ENCODE measurements at places on chromosomes 2 and 18. TPM values are rescaled to one million over a fixed set of nuclear protein-coding genes. Genes with fewer than 3 reads are reported as not detected.

DNA sequence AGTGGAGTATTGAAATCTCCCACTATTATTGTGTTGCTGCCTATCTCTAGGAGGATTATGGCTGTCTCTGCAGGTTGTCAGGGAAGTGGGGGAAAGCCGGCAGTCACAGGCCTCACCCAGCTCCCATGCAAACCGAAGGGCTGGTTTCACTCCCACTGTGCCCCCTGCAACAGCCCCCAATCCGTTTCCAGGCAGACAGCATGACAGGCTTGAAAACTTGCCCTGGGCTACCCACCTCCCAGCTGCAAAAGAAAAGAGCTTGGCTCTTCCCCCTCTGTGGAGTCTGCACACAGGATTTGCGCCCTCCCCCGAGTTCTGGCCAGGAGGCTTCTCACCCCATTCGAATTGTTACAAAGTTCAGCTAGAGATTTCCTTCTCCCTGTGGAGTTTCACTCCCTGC is 87.4 kb upstream of the MSTN start:
- DNase-seq: no peak

The COL3A1 gene
- total RNA-seq: 23.7 TPM

GRCh38 chr2:40559175-40559574 is 107.3 kb upstream of the SLC8A1 start:
- DNase-seq: no peak

The EVX2 gene
- total RNA-seq: 0.70 TPM

GRCh38 chr2:112520234-112520783 is 22.0 kb upstream of the POLR1B start:
- peak; percentile 50 for DNase-seq

The LRP2 gene
- 0.26 TPM for total RNA-seq

GRCh38 chr2:158038901-158039300 is 62.8 kb upstream of the UPP2 start:
- DNase-seq: no peak

The ANKZF1 gene
- total RNA-seq: 30.6 TPM

DNA sequence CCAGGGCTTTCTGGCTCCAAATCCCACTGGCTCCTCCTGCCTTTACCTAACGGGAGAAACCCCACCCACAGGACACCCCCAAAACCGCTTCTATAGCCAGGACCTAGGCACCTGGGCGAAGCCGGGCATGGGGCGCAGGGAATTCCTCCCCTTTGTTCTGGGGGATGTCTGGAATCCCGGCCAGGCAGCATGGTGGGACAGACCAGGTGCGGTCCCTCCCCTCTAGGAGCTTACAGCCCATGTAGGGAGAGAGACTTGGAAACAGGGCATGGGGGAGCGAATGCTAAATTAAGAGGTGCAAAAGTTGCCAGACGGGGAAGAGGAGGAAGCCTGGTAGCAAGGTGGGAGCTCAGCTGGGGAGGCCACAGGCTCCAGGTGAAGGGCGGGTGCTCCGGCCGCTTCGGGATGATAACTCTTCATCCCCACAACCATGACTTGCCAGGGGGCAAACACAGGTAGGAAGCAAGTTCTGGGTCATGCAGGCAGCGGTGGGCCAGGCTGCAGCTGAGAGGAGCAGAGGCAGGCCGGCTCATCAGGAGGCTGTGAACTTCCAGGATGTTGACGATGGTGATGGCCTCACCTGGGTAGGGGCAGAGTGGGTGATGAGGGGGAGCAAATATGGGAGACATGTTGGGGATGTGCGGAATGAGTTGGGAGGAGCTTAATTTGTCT is 1.3 kb downstream of the TMEM37 start:
- DNase-seq: no peak

The HMSD gene
- 58.1 TPM for total RNA-seq

The RAD51AP2 gene
- 0.24 TPM for total RNA-seq

GRCh38 chr2:80896576-80896975 is 592.0 kb upstream of the LRRTM1 start:
- no peak for DNase-seq

The LAMA1 gene
- total RNA-seq: not detected

DNA sequence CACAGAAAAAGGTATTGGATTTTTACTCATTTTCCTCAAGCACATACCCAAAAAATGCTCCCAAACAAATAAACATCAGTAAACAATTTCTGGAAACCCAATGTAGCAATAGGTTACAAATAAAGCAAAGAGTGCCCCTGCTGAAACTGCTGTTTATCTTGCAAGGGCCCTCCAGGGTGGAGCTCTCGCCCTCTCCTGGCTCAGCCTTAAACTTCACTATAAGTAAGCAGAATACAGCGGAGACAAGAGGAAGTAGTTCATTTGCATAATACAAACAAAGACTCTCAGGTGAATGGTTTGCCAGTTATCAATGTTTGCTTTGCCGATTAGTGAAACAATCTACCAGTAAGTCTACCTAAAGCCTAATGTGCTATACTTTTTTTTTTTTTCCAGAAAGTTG is 437.6 kb downstream of the DLGAP1 start:
- DNase-seq: peak; percentile 75

DNA sequence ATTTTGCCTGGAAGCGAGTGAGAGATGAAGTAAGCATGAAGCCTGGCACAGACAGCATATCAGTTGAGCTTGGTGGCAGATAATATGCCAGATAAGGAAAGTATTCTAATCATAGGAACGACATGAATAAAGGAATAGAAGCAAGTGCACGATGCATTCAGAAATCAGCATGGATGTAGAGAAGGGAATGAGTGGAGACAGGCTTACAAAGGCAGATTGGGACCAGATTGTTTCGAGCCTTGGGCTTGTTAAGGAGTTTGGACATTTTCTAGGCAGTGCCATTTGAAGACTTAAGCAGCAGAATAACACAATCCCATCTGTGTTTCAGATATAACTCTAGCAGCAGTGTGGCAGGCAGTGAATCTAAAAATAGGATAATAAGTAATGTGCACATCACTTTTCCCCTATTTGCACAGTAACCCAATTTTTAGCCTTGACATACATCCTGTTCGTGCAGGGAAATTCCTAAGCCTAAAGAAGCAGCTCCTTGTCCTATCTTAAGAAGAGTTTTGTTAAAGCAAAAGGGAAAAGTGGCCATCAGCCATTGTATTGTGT is 450.2 kb downstream of the PLCL1 start:
- DNase-seq: no peak

GRCh38 chr2:226553333-226553732 is 246.3 kb downstream of the IRS1 start:
- no peak for DNase-seq

The TOGARAM2 gene
- 0.75 TPM for total RNA-seq

- peak; percentile 43 for DNase-seq
Measured at GRCh38 chr2:47002480-47003381, 87.1 kb upstream of the MCFD2 start.

GRCh38 chr2:233469261-233470010 is 97.1 kb downstream of the USP40 start:
- DNase-seq: no peak

The CD226 gene
- 0.71 TPM for total RNA-seq

- DNase-seq: no peak
Measured at GRCh38 chr2:155663265-155663664, 669.3 kb downstream of the NR4A2 start.

The CNGA3 gene
- not detected for total RNA-seq

- no peak for DNase-seq
Measured at GRCh38 chr2:75549401-75550253, 11.1 kb downstream of the EVA1A start.

- DNase-seq: no peak
Measured at GRCh38 chr2:64501946-64502345, 22.2 kb upstream of the AFTPH start.

The SPC25 gene
- 64.3 TPM for total RNA-seq

The GPAT2 gene
- not detected for total RNA-seq

The C2orf78 gene
- not detected for total RNA-seq

The KCTD18 gene
- 15.6 TPM for total RNA-seq

GRCh38 chr2:26483516-26483915 is 5.6 kb upstream of the OTOF start:
- DNase-seq: no peak

DNA sequence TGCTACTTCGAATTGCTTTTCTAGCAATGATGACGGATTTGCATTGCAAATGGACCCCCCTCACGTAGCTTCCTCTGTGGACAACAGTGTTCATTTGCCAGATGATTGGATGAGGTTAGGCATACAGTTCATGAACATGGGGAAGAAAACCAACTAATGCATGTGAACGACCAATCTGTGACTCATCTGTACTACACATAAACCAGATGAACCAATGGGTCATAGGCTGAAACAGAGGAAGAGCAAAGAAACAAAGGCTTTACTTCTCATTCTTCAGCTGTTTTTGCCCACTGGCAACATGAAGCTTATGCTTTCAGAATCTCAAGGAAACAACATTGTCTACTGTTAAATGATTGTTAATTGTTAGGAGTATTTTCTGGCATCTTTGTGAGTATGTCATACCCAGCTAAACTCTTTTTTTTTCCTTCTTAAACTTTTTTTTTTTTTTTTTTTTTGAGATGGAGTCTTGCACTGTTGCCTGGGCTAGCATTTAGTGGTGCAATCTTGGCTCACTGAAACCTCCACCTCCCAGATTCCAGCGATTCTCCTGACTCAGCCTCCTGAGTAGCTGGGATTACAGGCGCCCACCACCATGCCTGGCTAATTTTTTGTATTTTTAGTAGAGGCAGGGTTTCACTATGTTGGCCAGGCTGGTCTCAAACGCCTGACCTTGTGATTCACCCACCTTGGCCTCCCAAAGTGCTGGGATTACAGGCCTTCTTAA is 35.5 kb downstream of the EFEMP1 start:
- peak; percentile 63 for DNase-seq
